Naive thymus-derived CD4-positive, alpha-beta T cell (primary cell): ENCODE measurements at places on chromosomes 6 and 20.

- DNase-seq = no peak
These were observed 118.0 kb downstream of the ARMC2 start for GRCh38 chr6:108966251-108966650.

- DNase-seq = no peak
These were observed 168.0 kb upstream of the LRFN2 start for GRCh38 chr6:40755046-40755681.

DNA sequence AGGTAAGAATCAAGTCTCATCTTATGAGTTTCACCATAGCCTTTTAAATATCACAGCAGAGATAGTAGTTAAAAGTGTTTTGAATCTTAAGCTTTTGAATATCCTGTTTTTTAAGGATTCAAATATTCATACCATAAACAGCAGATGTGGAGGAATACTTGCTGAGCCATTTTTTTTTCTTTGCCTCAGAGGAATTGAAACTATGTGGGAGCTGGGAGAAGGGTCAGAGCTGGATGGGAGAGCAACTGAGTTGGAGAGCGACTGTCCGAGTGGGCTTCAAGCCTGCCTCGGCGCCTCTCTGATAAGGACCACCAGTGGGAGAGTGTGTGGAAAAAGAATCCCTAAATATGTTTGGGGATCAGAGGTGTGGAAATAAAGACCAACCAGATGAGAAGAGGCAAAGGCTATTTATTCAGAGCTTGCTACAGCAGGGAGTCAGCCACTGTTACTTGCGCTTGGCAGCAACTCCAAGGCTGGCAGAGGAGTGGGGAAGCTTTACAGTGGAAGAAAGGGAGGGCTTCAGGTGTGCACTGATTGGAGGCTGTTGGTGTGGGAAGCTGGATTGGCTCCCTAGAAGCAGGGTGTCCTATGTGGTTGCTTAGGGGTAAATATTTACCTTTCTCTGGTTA, 34.3 kb upstream of the MCUR1 start:
- no peak for DNase-seq

DNA sequence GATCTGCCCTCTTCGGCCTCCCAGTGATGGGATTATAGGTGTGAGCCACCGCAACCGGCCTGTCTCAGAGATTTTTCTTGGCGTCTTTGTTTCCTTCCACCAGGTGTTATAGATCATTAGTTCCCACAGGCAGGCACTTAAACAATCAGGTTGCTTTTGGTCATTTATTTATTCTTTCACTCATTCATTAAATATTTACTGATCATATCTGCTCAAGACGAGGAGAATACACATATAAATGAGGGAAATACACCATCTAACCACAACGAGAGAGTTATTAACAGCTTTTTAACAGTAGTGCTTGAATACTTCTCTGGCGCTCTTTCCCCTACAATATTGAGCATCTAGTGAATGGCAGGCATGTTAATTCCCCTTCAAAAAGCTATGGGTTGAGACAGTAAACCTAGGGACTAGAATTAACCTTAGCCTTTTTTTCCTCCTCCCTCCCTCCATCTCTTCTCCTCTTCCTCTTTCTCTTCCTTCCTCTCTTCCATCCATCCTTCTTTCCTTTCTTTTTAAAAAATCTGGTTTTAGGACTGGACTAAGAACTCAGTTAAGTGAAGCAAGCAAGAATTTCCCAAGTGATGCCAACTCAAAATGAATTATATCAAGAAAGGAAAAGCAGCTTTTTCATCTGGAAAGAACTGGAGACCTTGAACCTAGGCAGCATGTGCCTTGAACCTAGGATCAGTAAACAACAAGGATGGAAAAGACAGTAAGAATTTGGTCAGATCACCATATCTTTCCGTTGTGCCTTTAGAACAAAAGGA, 41.1 kb upstream of the RFPL4B start:
- no peak for DNase-seq

DNA sequence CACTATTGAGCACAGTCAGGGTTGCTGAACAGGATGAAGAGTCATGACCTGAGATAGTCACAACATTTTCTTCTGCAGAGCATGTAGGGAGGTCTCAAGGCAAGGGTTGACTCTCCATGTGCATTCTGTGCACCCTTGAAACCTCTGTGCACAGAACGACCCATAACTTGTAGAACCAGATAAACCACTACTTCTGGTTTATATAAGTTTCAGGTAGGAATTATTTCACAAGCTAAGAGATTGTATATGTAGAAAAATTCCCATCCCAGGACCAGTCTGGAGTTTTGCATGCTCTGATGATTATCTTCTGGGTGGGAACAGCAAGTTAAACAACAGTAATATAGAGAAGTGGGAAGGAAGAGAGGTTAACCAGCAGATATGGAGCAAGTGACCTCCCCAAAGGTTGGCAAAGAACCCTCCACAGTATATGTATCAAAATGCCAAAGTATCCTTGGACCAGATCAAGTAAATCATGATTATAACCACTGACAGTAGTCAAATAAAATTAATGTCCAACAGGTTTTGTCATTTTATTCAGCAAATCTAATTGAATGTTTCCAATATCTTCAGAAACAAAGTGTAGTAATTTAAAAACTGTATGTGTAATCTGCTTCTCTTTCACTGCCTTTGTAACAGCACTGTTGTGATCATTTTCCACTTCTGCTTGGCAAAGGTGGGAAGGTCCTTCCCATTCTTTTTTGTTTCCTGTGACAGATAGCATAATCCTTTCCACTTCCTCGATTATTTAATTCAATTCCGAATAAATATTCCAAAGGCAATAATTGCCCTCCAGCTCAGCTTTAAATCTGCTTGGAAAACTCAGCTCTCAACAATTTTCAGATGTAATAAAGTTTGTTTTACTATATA, 104.4 kb downstream of the SYNE1 start:
- DNase-seq = no peak

DNA sequence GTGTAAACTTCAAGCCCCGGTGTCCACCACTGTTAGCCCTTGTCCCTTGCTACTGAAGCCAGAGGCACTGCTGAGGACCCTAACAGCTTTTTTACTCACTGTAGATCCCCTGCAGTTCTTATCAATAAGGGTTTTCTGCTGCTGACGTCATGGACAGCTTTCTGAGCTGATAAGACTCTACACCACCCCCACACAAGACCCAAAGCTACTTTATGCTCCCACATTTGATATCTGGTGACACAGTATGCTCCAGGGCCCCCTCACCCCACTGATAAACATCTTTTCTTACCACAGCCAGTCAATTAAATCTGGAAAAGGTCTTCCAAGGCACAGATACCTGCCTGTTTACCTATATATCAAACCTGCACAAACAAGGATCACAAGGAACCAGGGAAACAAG, 65.3 kb downstream of the NUS1 start:
- DNase-seq = no peak

DNA sequence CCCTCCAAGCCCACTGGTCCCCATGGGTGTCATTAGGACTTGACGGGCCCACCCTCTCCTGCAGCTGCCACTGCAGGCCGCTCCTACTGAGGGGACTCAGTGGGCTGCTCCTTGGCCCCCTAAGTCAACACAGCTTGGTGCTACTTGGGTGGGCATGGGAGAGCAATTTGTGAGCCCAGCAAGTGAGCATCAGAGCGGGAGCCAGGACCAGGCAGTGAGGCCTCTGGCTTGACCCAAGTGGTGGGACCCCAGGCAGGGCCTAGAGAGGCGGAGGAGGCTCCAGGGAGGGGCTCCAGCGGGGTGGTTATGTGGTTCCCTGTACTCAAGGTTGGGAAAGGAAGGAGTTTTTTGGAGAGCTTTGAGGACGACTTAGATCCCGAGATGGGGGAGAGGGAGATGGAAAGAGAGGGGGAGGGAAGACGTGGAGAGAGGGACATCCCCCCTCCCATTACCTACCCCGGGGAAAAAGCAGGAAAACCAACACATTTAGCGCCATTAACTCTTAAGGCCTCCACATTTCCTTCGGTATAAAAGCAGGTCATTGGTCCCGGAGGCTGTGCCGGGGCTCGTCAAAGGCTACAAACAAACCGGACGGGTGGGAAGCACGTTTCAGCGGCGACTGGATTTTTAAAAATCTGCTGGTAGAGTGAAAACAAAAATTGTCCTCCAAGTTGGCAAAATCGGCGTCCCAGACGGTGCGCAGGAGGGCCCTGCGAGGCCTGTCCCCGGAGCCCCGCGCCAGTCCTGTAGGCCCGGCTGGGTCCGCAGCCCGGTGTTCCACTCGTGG, 8.8 kb downstream of the FOXC1 start:
- DNase-seq = no peak

GRCh38 chr6:105909106-105909505, 177.0 kb upstream of the PRDM1 start:
- DNase-seq = no peak

- no peak for DNase-seq
These were observed 14.2 kb upstream of the SHLD1 start for GRCh38 chr20:5735845-5736510.

DNA sequence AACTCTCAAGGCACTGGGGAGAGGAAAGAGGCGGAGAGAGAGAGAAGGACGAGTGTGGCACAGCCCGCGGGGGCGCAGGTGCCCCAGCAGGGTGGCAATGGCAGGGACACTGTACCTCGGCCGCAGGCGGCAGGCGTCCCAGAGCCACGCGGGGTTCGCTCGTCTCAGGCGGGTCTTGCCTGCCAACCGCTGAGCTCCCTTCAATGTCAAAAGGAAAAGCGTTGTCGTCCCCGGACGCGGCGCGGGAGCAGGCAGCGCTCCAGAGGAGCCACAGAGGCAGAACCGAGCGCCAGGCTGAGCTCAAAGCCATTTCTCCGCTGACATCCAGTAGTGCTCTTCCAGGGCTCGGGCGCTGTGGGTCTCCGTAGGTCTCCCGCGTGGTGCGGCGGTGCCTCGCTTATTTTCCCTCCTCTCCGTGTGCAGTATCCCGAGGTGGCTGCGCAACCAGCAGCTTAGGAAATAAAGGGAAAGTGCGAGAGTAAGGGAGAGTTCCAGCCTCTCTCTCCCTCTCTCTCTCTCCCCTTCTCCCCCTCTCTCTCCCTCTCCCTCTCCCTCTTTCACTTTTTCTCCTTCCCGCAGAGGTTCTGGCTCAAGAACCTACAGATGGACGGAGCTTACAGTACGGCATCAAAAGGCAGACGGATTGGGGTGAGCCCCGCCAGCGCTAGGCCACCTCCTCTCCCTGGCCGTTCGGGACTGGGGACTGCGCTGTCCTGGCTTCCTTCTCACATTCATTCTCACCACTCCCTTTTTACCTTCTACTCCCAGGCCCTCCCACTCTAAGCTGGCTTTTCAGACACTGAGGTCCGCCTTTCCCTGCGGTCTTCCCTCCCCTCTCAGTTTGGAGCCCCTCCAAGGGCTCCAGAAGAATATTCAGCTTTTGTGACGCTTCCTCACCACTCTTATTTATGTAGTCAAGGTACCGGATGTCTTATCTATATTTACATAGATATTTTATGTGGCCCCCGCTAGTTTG, at the start of gene LAMA4:
Gene LAMA4, minus strand, starts transcription at position 727 of the 976 bp plus-strand sequence. Its CDS starts 417 bp downstream, at position 310.
- DNase-seq = no peak

DNA sequence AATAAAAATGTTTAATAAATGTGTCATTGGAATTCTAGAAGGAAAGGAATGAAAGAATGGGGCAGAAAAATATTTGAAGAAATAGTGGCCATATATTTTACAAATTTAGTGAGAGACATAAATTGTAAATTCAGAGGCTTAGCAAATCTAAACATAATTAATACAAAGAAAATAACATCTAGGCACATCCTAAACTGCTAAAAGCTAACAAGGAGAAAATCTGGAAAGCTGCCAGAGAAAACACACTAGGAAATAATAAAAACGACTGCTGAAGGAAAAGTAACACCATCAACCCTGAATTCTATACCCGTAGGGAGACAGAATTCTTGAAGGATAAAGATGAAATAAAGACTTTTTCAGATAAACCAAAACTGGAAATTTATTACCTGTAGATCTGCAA, 23.8 kb downstream of the CYB5R4 start:
- no peak for DNase-seq

- no peak for DNase-seq
These were observed 38.2 kb upstream of the SLC2A12 start for GRCh38 chr6:134090591-134090990.

DNA sequence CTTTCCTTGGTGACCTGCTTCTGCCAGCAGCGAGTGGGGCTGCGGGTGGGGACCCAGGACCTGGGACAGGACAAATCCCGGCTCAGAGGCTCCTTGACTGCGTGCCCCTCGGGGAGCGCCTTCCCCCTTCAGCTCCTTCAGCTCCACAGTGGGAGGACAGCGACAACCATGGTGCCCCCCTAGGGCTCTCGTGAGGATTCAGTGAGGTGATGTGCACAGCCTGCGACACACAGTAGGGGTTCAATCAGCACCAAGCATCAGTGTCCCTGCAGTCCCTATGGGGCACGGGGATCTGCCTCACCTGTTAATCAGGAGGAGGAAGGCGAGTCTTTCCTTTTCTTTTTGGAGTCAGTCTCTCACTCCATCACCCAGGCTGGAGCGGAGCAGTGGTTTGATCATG, 209.2 kb downstream of the PREX1 start:
- no peak for DNase-seq

GRCh38 chr6:24484657-24485323, 4.6 kb downstream of the GPLD1 start:
- DNase-seq = no peak

GRCh38 chr6:2471472-2471871, 226.1 kb upstream of the GMDS start:
- no peak for DNase-seq

DNA sequence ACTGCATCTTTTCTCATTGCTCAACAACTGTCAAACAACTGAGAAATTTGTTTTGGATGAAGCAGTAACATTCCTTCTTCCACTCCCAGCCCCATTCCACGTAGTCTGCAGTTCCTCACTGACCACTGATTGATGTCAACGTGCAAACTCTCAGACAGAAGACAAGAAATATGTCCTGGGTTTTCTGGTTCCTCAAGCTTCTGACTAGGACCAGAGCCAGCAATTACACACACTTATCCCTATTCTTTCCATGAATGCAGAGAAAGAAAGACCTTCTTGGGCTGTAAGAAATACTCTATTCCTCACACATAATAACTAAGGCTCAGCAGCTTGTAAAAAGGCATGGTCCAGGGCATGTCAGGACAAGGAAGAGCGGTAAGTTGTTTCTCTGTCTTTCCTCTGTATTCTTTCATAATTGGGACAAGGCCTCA, 790.1 kb upstream of the SLC35B3 start:
- no peak for DNase-seq

- DNase-seq = no peak
These were observed 237.1 kb upstream of the MOCS1 start for GRCh38 chr6:40171343-40171742.

- DNase-seq = no peak
These were observed 56.8 kb downstream of the CEBPB start for GRCh38 chr20:50247196-50248094.

- DNase-seq = no peak
These were observed 4.9 kb downstream of the SCML4 start for GRCh38 chr6:107819217-107819616.

DNA sequence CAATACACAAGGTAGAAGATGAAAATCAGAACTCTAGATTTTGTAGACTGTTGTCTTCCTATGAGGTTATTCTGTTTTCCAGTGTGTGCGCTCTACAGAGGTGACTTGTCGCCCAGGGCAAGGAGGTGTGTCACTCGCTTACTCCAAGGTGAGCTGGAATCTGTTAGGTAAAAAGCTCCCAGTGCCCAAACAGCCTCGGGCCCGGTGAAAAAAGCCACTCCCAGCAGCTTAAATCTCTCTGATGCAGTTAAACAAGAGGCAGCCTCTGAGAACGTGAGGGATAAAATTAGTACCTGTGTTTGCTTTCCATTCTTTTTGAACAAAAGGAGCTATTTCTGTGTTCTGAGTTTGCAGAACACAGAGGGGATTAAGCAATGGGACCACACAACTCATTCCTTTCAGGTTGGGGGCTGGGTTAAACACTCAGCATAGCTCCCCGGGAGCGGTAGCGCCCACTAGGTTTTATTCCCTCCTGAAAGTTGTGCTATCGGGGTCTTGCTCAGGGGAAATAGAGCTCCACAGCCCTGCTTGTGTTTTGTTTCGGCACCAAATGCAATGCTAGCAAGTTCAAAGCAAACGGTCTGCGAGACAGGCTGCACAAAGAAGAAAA, 181.2 kb downstream of the FOXA2 start:
- no peak for DNase-seq
